Activated T-helper 9 cell treated with anti-CD3 and anti-CD28 coated beads, Interleukin-2, amount 50 U/mL, for 16 hours (primary cell): ENCODE measurements at places on chromosomes 2 and 18.

- no peak for DNase-seq
These were observed 128.3 kb upstream of the SPATS2L start for GRCh38 chr2:200177971-200178911.

DNA sequence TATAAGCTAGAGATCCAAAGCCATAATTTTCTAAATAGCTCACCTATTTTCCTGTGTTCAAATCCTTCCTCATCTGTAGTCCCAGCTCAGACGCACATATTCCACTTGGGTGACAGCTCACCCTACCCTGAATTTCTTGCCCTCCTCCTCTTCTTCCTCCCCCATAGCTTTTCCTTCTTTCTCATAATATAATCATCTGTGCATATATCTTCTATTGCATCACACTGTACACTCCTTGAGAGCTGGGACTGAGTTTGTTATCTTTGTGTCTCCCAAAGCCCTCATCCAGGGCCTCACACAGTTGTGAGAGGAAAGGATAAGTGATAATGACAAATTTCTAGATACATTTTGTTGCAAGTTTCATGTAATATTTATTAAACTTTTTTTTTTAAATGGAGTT, 55.9 kb upstream of the RTN4 start:
- DNase-seq: no peak

GRCh38 chr2:240294514-240294913, 140.9 kb upstream of the GPC1 start:
- DNase-seq: no peak

DNA sequence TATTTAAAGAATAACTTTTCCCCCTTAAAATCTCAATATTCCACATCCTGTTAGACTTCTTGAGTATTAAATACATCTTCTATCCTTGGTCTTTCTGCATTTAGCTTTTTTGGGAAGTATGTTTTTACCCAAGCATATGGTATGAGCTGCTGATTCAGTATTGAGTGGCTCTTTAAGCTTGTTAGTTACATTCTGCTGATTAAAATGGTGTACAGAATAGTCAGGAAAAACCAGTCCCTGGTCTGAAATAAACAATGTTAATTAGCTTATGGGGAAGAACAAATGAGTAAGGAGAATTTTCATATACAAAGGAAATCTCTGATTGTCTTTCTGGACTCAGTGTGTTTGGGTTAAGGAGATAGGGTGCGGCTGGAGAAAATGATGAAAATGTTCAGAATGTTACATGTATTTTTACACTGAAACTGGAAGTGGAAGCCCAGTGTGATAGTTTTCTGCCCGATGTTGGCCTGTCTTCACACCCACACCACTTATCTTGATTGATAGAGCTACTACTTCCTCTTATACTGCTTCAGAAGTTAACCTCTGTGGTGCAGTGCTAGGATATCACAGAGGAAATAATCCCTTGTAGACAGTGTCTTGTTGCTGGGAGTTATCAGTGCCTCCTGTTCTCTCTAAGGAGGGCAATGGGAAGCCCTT, 84.0 kb downstream of the MSH2 start:
- no peak for DNase-seq

DNA sequence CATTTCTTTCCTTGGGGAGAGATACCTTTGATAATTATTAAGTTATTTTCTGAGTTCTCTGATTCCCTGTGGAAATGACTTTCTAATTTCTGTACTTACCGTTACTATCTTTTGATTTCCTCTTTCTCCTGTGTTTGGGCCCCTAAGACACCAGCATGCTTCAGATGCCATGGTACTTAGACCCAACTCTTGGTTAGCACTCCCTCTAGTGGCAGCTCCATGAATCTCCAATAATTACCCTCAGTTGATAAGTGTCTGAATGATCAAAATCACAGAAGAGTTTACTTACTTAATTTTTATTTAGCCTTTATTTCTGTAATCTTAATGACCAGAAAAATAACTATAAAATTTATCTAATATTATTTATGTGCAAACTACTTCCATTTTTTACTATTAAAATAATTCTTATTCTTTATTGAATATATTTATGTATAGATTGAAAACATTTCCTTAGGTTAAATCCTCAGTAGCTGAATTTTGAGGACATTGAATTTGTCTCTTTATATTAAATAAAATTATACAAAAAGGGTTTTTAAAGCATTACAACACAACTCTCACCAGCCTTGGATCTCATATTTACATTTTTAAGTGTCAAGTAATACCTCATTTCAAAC, 300.4 kb downstream of the KCNS3 start:
- DNase-seq: no peak

DNA sequence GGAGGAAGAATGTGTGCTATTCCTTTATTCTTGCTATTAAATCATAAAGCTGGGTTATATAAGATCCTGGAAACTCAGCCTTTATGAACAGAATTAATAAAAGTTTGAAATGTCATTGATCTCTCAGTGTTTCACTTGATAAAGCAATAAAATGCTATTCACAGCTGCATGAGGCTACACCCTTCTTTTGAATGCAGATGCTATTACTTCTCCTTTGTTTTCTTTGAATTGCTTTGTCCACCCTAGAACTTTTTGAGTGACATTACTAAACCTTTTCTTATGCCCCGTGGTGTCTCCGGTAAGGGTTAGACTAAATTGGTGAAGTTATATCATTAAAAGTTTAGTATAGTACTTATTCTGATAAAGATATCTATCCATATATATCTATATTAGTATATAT, 18.9 kb downstream of the SERPINB5 start:
- no peak for DNase-seq

DNA sequence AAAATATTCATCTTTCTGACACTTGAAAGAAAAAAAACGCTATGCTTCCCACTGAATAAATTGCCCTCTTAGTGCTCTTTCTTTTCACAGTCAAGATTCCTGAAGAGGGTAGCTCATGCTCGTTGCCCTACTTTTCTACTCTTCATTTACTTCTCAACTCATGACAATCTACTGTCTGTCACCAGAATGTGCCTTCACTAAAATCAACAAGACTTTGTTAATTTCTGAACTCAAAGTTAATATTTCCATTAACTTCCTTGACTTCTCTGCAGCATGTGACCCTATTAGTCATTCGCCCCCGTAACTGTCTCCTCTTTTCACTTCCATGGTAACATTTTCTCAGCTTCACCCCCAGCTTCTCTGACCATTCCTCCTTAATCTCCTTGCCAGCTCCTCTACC, 98.9 kb upstream of the MAPRE2 start:
- no peak for DNase-seq

DNA sequence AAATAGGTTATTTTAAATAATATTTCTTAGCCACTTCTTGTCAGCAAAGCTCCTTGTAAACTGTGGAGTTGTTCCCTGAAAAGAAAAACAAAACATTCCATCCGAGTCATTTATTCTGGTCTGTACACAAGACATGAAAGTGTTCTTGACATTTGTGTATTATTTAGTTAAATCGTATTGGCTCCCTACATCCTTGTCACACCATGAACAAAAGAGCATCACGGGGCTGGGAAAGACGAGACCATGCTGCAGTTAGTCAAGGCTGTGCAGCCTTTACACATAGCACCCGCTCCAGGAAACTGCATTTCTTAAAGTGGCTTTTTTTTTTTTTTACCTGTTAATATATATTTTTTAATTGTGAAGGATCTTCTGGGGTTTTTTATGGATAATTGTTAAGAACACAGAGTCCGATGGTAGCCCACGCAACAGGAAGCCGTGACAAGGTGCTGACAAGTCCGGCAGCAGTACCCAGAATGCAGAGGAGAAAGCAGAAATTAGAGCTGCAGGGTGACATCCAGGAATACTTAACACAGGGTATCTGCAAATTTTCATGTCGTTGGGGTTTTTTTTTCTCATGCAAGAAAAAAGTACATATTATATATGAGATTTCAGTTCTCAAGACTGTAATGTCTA, 588.4 kb downstream of the ARHGAP15 start:
- DNase-seq: no peak

DNA sequence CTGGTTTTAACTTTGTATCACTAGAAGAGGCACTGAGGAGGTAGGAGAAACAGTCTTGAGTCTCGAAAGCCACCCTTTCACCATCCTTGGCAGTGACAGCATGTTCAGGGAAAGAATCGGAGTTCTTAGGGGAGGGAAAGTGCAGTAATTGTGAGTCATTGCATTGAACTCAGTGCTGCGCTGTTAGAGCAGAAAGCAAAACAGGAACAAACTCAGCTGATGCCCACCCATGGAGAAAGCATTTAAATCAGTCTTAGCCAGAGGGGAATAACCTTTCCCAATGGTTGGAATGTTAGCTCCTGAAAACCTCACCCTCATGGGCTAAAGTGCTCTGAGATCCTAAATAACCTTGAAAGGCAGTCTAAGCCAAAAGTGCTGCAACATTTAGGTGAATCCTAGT, 845.6 kb upstream of the CNTNAP5 start:
- no peak for DNase-seq

GRCh38 chr2:120598416-120598815, 137.3 kb upstream of the GLI2 start:
- no peak for DNase-seq

DNA sequence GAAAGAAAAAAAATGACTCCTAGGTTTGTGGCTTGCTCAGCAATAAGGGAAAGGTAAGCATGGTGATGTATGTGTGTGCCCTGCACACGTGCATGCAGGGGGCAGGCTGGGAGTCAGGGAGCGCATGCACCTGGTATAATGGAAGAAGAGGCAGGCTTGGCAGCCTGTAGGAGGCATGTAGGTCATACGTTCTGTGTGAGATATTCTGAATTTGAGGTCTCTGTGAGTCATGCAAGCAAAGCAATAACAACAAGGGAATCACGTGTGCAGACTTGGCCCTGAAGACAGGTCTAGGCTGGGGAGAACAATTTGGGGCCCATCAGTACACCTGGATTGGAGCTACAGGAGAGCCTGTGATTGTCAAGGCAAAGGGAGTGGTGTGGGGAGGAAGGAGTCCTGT, 94.5 kb upstream of the TTC39C start:
- no peak for DNase-seq

GRCh38 chr2:147829106-147829505, 15.7 kb upstream of the ACVR2A start:
- DNase-seq: no peak

DNA sequence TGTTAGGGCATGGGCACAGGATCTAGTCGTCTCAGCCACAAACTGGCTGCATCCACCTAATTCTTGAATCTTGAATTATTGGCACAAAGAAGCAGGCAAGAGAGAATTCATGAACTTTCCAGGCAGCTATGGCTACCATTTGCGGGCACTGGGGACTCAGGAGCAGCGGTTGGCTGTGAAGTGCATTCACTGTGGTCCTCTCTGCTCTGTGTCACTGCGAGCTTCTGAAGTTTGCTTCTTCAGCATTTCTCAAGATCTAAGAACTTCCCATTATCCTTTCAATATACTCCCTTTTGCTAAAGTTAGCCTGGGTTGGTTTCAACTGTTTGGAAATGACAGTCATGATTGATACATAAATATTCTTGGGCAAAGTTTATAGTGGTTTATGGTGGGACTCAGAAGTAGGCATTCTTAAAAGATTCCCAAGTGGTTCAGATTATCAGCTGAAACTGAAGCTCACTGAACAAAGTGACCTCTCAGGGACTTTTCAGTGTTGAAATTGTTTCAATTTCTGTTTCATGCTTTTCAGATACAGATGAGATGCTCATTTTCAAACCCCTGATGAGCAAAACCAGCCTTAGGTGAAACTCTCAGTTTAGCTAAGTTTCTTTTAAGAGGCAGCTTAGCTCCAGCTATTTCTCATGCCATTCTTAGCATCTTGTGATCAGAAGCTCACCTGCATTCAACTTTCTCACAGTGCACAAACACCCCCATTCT, 1258.3 kb upstream of the GYPC start:
- no peak for DNase-seq

DNA sequence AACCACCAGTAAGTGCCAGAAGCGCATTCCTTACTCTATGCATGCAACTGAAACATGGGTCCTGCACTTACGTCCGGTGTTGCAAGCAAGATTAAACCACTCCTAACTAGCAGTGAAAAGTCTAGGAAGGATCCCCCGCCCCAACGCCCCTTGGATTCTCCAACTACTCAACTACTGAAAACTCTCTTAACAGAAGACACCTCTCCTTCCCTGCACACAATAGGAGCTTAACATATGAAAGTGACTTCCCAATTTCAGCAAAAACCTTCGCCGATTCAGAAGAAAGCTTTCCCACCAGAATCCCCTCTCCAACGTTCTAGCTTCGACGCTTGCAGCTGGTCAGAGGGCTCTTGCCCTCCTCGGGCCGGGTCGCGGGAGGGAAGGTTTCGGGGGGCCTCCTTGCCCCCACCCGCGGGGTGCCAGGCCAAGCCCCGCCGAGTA, 578 bp downstream of the IWS1 start:
- no peak for DNase-seq

- DNase-seq: no peak
These were observed 327.5 kb downstream of the KIAA1328 start for GRCh38 chr18:37156330-37156942.

DNA sequence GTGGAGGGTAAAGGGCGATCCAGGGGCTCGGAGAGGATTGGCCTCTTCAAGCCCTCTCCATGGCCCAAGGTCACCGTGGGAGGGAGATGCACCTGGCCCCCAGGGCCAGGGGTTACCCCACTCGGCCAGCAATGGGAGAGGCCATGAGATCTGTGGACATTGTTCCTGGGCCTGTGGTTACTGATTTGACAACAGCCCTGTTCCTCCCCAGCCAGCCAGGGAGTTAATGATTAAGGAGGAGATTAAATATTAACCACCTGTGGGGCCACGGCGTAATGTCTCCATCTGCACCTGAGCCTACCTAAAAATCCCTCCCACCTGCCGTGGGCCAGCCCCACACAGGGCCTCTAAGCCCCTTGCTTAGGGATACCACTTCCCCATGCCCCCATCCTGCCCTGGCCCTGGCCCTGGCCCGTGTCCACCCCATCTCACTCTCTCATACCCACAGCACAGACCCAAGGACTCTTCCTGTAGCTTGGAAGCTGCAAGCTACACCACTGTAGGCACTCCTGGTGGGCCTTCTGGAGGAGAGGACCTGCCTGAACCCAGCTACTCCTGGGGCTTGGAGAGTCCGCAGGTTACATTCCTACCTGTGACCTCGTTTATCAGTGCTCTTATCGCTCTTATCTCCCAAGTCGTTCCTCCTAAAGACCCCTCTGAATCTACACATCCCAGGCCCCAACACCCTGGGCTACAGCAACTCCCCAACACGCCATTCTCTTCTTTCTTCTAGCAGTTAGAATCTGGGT, 32.1 kb downstream of the ZFP36L2 start:
- DNase-seq: no peak

GRCh38 chr2:62844311-62845090, 139.0 kb downstream of the EHBP1 start:
- no peak for DNase-seq

DNA sequence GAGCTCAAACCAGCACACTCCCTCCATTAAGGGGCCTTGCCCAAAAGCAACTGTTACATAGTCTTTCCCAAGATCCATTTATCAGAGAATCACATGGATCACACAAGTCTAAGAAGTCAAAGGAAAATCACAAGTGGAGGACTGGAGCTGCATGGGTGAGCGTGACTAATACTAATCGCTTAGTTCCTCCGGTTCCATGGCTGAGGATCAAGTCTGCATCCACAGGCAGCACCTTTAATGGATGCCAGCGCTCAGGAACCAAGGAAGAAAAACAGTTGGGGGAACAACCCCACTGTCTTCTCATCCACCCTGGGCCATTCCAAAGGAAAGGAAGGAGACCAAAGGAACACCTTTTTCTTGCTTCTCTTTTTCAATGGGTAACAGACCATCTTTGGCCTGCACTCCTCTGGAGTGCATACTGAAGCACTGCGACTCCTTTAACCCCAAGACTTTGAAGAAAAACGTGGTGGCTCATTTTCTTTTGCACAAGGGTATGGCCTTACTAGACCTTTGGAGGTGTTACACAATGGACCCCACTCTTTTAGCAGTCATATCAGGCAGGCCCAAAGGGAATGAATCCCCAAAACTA, 9.2 kb upstream of the WDR33 start:
- no peak for DNase-seq
